ENCODE measurements at places on chromosomes 5 and 9. TPM values are rescaled to one million over a fixed set of nuclear protein-coding genes. Genes with fewer than 3 reads are reported as not detected.

ALDH1A1 gene
- total RNA-seq, result not detected

- H3K27ac ChIP-seq, result no peak overlapping the region
- no peak for DNase-seq
- no peak overlapping the region for H3K4me3 ChIP-seq
- H3K4me1 ChIP-seq, result peaks cover 4% of the 10 kb centered on the region
- no peaks in the 10 kb centered on the region for H3K27me3 ChIP-seq
- H3K36me3 ChIP-seq, result peaks cover 19% of the 10 kb centered on the region
Measured at GRCh38 chr5:151264113-151264512, 11.1 kb downstream of the GM2A start.

DNA sequence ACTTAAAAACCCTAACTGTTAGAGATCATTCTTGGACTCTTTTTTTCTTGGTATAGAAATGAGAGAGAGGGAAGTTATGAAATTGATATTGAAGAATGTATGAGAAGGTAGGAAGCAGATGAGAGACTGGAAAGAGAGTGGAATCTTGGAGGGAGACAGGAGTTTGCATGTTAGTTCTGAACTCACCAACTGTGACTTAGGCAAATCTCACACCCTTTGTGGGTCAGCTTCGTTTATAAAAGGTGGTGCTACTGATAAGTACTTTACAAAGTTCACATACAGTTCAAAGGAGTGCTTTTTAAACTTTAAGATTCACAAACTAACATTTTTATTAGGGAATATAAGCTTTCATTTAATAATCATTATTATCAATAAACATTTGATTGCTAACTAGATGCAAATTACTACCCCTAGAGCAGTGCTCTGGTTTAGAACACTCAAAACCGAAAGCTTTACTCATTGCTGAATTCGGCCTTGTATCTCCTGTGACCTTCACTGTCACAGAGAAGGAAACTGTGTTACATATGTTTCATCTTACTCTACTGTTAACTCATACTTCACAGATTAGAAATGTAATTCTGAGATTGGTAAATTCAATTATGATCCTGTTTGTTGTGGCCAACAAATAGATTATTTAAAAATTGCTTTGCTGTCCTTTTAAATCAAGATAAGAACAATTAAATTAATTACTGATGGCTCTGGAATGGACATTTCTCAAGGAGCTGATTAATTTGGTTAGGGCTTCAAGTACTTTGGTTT lies 143.2 kb downstream of the RMI1 start:
- no peaks in the 10 kb centered on the region for H3K36me3 ChIP-seq
- no peak for DNase-seq
- no peak overlapping the region for H3K4me3 ChIP-seq
- no peak overlapping the region for H3K27ac ChIP-seq
- peaks cover 11% of the 10 kb centered on the region for H3K27me3 ChIP-seq

CYLC2 gene
- total RNA-seq, result not detected

DNA sequence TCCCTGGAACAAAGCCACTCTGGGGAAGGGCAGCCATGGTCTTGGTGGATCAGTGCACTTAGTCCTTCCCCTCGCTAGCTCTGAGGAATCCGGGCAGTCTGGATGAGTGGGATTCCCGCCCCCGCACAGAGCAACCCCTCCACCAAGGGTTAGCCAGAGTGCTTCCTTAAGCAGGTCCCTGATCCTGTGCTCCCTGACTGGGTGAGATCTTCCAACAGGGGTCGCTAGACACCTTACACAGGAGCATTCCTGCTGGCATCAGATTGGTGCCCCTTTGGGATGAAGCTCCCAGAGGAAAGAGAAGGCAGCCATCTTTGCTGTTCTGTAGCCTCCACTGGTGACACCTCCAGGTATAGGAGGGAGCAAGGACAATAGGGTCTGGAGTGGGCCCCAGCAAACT lies 228.8 kb downstream of the AP3B1 start:
- no peak for DNase-seq
- peaks cover 33% of the 10 kb centered on the region for H3K36me3 ChIP-seq
- no peak overlapping the region for H3K27ac ChIP-seq
- no peaks in the 10 kb centered on the region for H3K27me3 ChIP-seq

SLC6A18 gene
- not detected for total RNA-seq

- no peak overlapping the region for H3K4me3 ChIP-seq
- H3K36me3 ChIP-seq, result no peaks in the 10 kb centered on the region
- H3K27me3 ChIP-seq, result no peaks in the 10 kb centered on the region
- peaks cover 12% of the 10 kb centered on the region for H3K4me1 ChIP-seq
- no peak overlapping the region for H3K27ac ChIP-seq
- DNase-seq, result peak; percentile 64
Measured at GRCh38 chr5:6556089-6556801, 76.6 kb downstream of the NSUN2 start.

All from osteocyte (in vitro differentiated cells).